ENCODE measurements at places on chromosomes 4 and X.

DNA sequence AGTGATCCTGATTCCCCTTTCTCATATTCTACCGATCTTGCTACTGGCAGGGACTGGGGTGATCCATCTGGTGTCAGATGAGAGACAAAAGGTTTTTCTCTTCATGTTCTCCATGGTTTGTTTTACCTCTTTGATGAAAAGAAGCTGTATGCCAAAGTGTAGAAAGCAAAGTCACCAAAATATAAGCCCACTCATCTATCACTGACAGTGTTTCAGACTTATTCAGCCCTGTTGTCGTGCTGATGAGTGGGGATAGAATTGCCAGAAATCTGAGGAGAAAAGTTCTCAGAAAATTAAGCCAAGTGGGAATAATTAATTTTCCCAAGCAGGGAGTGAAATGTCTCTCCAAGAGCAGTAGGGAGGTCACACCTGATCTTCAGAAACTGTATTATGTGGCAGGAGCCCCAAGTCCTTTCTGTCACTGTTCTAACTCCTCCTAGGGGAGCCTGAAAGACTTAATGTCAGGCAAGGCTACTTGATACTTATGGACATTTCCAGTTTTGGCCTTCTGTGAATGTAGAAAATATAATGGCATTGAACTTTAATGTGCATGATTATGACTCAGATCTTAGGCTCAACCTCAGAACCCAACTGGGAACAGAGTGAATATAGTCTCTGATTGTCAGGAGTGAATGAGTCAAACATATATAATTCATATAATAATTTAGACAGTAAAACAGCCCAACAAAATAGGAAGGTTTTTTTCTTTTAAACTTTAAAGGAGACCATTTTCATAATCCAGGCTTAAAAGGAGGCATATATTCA, 298.1 kb downstream of the ANKRD50 start:
- no peak for DNase-seq

GRCh38 chr4:98746530-98746929, 88.1 kb upstream of the TSPAN5 start:
- no peak for DNase-seq

- DNase-seq: peak; percentile 37
These were observed 42.5 kb downstream of the RTL9 start for GRCh38 chrX:110401135-110401534.

- no peak for DNase-seq
These were observed 176.0 kb downstream of the COX18 start for GRCh38 chr4:72893354-72894066.

GRCh38 chr4:135283934-135284333, 1082.3 kb upstream of the PABPC4L start:
- no peak for DNase-seq

DNA sequence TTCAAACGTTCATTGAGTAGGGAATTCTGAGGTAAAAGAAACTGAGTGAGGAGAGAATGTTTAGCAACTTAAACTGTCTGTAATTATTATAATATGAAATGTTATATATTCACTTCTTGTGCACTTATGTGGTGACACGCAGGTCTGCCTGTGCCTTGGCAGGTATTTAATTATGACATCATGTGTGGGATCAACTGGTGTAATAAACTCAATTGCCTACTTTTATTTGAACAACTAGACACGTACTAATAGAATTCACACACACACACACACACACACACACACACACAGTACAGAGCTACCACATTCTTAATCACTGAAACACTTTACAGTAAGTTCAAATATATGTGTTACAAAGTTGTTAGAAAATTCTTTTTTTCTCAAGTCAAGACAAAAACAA, 20.7 kb upstream of the SLC25A31 start:
- no peak for DNase-seq

- no peak for DNase-seq
These were observed 73.5 kb downstream of the CHRDL1 start for GRCh38 chrX:110722135-110722534.

GRCh38 chr4:37976507-37976906, 16.3 kb downstream of the PTTG2 start:
- no peak for DNase-seq

GRCh38 chr4:83054928-83055327, 19.9 kb downstream of the COPS4 start:
- DNase-seq: peak; percentile 34

DNA sequence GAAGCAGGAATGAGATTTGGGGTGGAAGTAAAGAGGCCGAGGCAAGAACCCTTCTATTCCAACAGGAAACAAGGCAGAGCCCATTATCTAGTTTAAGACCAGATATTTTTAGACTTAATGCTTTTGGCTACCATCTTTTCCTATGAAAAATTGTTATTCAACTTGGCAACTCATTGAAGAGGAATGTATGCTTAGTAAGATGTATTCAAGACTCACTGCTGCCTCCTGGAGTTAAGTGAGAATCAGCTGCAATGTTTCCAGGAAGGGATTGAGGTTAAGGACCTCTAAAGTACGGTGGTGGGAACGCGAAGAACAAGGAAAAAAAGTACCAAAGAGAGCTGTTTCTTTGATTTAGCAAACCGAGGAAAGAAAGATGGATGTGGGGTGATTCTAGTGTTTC, 89.1 kb downstream of the RAPGEF2 start:
- DNase-seq: no peak

DNA sequence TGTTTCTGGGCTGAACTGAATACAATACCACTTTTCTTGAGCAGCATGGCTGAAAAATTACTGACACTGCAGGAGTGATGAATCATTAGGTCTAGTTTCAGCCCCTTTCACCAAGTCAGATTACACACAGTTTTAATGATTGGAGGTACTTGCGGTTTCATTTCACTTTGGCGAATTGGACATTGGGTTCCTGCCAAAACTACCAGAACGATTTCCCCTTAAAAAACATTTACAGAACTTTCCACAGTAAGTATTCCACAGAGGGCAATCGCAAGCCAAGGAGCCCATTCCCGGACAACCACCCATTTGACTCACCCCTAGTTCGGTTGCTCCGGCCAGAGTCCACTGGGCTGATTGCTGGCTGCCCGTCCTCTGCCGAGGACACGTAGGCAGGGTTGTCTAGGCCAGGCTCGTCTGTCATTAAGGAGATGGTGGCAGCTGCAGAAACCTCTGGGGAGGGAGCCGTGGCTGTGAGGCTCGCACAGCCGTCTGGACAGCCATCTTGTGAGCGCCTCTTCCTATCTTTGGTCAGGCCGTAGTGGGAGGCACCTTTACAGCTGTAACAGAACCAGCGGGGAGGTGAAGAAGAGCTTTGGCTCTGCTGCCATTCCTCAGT, 83.5 kb downstream of the LNX1 start:
- DNase-seq: peak; percentile 3

GRCh38 chrX:48558271-48558670, 16.0 kb upstream of the RBM3 start:
- no peak for DNase-seq

GRCh38 chr4:41217374-41217773, 3.0 kb upstream of the APBB2 start:
- no peak for DNase-seq

DNA sequence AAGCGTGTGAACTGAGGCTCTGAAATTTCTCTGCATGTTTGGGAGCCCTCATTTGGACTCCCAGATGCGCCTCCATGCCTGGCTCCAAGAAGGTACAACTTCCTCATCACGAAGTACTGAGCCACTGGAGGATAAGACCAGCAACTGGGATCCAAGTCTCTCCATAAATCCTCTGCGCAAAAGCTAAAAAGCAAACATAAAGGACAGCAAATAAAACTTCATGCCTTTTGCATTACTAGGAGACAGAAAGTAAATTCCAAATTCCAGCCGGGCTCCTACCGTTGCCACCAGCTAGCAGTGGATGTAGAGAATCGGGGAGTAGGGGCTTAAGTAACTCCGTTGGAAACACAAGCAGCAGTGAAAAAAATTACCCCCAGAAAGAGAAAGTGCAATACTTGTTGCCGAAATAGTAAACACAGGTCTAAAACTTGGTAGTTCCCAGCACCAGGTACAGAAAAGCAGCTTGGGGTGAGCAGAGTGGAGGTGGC, 477.1 kb upstream of the TENM3 start:
- no peak for DNase-seq

DNA sequence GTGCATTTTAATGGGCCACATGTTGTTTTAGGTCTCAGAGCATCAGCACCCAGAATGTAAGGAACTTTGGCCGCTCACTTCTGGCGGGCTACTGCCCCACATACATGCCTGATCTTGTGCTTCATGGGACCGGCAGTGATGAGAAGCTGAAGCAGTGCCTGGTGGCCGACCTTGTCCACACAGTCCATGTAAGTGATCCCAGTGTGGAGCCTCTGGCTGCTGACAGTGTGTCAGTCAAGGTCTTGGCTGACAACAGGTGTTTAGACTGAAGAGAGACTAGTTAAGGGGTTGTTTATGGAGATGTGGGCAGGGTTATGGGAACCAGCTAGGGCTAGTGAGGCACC, 101.4 kb downstream of the FNIP2 start:
- no peak for DNase-seq

- DNase-seq: no peak
These were observed 96.8 kb upstream of the NLGN4X start for GRCh38 chrX:6325437-6325836.
